ENCODE measurements at places on chromosomes 7 and 10.

GRCh38 chr10:16843252-16843870 lies 26.1 kb upstream of the RSU1 start:
- peak; percentile 78 for DNase-seq

DNA sequence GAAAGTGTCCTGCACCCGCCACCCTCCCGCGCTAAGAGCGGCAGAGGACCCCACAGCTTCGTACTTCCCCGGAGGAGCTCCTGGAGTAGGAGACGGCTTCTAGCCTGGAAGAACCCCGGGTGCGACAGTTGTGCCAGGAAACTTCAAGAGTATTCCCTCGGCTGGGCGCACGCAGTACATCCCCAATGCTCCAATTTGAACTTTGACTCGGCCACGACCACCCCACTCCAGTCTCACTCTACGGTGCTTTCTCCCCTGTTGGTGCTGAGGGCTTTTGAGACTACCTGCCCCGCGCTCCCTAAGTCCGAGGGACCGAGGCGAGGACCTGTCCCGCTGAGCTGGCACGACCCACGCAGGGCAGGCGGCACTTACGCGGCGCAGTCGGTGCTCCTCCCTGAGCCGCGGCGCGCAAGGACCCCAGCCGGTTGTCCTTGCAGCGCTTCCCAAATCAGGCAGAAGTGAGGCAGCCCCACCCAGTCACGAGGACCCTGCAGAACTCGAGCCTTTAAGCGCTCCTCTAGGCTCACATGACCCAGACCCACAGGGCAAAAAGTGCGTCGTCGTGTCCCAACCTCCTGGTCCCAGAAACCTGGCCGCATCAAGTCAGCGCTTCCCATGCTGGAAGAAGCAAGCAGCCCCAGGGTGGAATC lies at the start of gene CPVL:
CPVL (minus strand) TSS at position 481 of the 650 bp plus-strand sequence. CDS start 25,476 bp downstream, outside the sequence.
- peak; percentile 20 for DNase-seq

- no peak for DNase-seq
Measured at GRCh38 chr7:3451701-3452100, 150.6 kb downstream of the SDK1 start.

DNA sequence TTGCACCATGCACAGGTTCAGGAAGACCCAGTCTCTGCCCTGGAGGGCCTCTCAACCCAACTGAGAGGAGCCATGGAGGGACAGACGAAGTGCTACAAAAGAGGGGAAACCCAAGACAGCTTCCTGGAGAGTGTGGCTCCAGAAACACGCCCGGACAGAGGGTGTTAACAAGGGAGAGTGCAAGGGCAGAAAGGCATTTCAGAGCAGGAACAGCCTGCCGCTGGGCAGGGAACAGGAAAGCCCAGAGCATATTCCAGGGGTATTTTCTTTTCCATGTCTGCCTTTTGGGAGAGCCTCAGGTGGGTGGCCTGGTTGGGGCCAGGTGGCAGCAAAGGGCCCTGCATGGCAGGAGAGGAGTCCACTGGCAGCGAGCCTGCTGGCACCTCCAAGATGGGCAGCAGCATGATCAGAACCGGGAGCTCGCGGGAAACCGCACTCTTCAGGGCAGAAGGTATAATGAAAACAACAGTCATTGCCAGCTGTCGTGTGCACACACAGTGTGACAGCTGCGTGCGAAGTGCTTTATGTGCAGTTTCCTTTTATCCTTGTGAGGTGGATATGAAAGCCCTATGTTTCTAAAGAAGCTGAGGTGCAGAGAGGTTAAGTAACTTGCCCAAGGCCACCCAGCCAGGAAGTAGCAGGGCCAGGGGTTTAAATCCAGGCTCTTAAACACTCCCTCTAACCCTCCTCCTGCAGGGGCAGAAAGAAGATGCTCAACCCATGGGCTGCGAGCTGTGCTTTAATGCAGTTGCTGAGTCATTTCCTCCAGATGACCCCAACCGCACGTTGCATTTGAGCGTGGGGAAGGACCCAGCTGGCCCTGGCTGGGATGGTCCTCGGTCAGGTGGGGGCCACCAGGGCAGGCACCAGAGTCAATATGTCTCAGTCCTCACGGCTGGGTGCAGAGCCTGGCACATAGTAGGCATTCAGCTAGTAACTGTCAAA lies 128.6 kb downstream of the OAT start:
- DNase-seq = peak; percentile 24

- DNase-seq = no peak
Measured at GRCh38 chr10:76278811-76279460, 847.5 kb downstream of the LRMDA start.

- no peak for DNase-seq
Measured at GRCh38 chr7:2307690-2308107, 6.5 kb downstream of the SNX8 start.

GRCh38 chr7:92246360-92247101 lies 757 bp downstream of the ANKIB1 start:
- DNase-seq = peak; percentile 45

GRCh38 chr10:35783305-35783838 lies 141.3 kb upstream of the FZD8 start:
- no peak for DNase-seq

- no peak for DNase-seq
Measured at GRCh38 chr10:129179972-129180678, 286.9 kb upstream of the MGMT start.

GRCh38 chr10:90860790-90861189 lies 3.0 kb upstream of the HTR7 start:
- no peak for DNase-seq

- no peak for DNase-seq
Measured at GRCh38 chr10:4522296-4523000, 303.6 kb upstream of the AKR1E2 start.

GRCh38 chr10:68861253-68861652 lies 33.9 kb downstream of the STOX1 start:
- no peak for DNase-seq

- DNase-seq = peak; percentile 51
Measured at GRCh38 chr7:37206192-37206591, 242.5 kb downstream of the ELMO1 start.

DNA sequence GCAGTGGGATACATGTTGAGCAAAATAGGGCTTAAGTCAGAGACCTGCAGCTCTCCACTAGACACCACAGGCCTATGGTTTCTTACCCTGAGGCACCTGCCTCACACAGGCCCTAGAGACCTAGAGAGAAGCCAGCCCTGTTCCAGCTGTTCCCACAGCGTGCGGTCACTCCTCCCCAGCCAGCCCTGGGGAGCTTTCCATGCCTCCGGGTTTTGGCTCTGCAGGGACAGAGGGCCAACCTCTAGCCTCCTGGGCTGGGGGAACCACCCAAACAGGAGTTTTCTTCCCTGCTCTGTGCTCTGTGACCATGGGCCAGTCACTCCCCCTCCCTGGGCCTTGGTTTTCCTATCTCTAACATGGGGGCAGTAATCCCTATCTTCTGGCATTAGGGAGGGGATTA lies 33.0 kb downstream of the SH2B2 start:
- no peak for DNase-seq

DNA sequence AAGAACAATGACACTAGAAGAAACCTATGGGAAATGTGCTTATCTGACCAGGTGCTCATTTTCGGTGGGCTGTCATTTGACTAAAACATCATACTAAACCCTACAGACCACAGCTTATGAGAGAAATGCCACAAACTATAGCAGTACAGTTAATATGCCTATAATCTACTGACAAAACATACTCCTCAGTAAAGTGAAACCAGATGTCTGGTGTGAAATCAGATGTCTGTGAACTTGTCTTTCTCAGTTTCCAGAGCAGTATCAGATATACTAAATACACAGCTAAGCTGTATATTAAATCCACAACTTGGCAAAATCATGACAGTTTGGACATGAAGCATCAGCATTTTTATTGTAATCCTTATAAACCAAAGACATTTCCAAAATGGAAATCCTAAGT lies 3.3 kb downstream of the IMMP2L start:
- no peak for DNase-seq

GRCh38 chr10:67438605-67439304 lies 257.2 kb downstream of the CTNNA3 start:
- DNase-seq = no peak

GRCh38 chr10:77182803-77183202 lies 454.8 kb downstream of the KCNMA1 start:
- DNase-seq = no peak

DNA sequence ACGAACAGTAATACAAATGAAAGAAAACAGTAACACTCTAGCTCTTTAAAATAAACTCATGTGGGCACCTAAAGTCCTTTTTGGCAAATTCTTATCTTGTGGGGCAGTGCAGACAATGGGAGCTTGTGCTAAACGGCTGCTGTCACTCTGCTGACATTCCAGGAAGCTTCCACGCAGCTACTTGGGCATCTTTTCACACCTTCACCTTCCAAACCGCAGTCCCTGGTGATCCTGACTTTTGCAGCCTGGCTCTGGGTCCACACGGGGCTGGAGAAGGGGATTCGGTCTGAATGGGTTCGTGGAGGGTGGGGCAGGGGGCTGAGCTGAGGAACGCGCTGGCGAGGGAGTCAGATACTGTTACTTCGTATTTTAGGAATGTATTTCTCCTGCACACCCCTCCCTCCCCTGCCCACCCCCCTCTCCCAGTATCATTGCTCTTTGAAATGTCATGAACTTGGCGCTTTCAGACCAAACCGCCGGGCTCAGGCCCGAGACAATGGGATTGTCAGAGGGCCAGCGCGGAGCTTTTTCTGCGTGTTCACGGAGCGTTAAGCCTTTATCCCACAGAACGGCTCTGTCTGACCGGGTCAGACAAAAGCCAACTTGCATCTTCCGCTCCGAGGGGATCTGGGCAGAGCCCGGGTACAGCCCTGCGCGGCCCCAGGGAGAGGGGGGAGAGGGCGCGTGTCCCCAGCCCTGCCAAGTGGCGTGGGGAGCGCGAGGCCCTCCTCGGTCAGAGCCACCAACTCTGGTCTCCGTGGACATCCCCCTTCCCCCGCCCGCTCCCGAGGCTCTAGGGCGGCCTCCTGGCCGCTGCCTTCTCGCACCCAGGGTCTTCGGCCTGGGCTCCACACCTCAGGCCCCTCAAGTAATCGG lies 76.7 kb upstream of the EN2 start:
- no peak for DNase-seq

GRCh38 chr7:132548489-132549078 lies 27.7 kb downstream of the PLXNA4 start:
- peak; percentile 5 for DNase-seq

GRCh38 chr10:96873756-96874467 lies 41.8 kb downstream of the LCOR start:
- DNase-seq = no peak

DNA sequence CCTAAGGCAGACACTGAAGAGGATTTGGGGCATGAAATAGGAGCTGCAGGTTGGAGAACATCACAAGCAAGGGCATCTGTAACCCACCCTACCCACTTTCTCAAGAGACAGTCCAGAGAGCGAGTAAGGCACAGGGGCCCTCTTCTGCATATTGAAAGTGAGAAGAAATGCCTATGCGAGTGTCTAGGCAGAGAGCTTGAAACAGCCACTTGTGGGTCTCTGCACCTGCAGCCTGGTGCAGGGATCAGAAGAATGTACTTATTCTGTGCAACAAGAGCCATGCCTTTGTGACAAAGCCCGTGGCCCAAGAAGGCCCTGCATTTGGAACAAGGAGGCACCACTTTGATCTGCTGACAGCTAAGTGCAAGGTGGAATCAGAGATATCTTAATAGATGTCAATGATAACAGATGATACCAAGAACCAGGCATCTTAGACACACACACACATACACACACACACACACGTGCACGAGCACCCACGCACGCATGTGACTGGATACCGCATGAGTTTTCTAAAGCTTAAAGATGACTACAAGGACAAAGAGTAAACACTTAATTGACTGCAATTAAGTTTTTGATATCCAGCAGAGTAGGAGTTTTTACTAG lies 89.3 kb downstream of the NPSR1 start:
- DNase-seq = no peak

DNA sequence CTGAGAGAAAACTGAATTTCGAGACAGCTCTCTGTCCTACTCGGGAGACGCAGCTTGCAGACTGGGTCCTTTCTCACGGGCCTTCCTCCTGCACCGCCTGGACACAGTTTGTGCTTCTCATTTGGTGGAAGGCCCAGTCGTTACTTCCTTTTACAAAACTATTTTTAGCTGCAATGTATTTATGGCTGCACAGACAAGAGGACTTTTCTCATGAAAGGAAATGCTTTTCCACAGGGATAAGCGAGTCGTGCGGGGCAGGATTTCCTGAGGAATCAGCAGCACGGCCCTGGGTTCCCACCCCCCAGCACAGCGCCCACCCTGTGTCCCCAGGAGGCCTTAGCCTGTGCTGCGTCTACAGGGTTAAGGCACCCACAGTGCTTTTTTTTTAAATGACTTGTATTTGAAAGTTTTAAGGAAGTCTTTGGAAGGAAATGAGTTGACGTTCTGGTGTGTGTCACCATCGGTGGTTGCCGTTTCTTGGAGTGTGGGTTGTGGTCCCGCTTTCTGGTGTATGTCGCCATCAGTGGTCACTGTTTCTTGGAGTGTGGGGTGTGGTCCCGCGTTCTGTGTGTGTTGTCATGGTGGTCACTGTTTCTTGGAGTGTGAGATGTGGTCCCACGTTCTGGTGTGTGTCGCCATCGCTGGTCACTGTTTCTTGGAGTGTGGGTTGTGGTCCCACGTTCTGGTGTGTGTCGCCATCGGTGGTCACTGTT lies 50.9 kb downstream of the INPP5A start:
- peak; percentile 44 for DNase-seq

DNA sequence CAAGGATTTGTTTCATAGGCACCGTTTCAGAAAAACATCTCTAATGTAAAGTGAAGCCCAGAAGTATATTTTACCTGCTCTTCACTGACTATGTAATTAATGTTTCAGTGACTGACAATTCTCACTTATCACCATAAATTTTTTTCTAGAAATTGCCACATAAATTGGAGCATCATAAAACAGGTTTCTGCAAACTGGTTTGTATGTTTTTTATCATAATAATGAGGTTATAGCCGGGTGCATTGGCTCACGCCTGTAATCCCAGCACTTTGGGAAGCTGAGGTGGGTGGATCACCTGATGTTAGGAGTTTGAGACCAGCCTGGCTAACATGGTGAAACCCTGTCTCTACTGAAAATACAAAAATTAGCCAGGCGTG lies 39.4 kb downstream of the SYPL1 start:
- DNase-seq = no peak

DNA sequence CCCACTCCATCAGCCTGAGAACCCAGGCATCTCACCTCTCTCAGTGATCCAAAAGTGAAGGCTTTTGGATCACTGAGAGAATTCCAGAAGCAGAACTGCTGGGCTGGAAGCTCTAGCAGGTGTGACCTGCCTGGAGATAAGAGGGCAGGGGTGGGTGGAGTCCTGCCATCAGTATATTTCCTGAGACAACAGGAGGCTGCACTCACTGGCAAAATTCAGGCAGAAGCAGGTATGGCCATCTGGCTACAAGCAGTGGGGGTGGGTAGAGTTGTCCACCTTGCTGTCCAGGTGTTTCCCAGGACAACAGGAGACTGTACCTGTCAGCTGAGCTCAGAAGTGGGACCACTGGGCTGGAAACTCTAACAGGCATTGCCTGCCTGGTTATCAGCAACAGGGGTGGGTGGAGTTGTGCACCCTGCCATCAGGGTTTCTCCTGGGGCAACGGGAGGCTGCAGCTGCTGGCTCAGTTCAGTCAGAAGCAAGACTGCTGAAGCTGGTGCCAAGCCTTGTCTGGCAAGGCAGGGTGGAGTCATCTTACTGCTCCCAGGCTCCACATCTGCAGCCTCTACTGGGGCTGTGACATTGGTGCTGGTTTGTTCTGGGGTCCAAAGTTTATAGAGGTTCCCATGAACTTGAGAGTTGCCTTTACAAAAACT lies 47.2 kb upstream of the SFTPD start:
- DNase-seq = no peak

Measured in activated CD4-positive, alpha-beta T cell treated with anti-CD3 and anti-CD28 coated beads, Interleukin-2, Interleukin-6, amounts not matched to agents 100 ng/mL and 50 ng/mL, durations not matched to agents 16 hours and 8 hours (primary cell).